ENCODE measurements at places on chromosomes 13 and 19. TPM values are rescaled to one million over a fixed set of nuclear protein-coding genes. Genes with fewer than 3 reads are reported as not detected.

GRCh38 chr13:77349365-77349764 is 22.5 kb upstream of the MYCBP2 start:
- no peak for DNase-seq

DNA sequence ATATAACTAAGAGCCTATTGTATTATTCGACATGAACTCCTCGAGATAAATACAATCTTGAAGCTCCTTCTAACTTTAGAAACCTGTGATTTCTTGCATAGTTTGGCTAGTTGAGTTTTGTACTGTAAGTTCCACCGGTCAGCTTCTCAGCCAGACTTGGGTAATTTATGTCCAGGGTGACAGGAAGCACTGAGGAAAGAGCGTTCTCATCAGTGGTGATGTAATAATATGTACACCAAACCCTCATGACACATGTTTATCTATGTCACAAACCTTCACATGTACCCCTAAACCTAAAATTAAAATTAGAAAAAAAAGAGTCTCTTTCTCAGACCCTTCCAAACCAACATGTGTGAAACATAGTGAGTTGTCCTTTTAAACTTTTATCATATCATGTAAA is 205.7 kb downstream of the KCNRG start:
- DNase-seq: peak; percentile 25

Gene MEGF8
- total RNA-seq: 14.0 TPM

Gene ZNF497
- 0.53 TPM for total RNA-seq

Gene ASF1B
- 0.53 TPM for total RNA-seq

Gene IL4I1
- 0.26 TPM for total RNA-seq

DNA sequence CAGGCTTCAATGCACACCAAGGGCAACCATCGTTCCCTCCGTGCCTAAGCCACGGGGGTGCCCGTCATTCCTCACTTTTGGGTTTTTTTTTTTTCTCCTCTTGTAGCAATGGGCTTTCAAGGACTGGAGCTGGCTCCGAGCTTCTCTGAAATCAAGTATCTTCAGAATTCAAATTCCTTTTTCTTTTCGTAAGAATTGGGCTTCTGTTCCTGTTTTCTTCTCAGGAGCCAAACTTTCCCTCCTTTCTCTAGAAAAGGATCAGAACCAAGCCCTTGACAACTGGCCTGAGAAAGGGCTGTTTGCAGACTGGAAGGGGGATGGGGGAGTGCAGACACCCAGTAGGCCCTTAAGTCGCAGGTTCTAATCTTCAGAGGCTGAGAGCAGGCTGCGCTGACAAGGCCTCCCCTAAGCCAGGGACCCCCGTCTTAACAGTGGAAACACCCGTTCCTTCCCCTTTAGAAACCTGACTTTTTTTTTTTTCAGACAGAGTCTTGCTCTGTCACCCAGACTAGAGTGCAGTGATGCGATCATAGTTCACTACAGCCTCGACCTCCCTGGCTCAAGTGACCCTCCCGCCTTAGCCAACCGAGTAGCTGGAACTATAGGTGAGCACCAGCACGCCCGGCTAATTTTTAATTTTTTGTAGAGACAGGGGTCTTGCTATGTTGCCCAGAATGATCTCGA is 51.6 kb downstream of the RFX2 start:
- no peak for DNase-seq

- peak; percentile 82 for DNase-seq
Measured at GRCh38 chr13:84481958-84482357, 599.7 kb upstream of the SLITRK1 start.

Gene ADGRE1
- not detected for total RNA-seq

DNA sequence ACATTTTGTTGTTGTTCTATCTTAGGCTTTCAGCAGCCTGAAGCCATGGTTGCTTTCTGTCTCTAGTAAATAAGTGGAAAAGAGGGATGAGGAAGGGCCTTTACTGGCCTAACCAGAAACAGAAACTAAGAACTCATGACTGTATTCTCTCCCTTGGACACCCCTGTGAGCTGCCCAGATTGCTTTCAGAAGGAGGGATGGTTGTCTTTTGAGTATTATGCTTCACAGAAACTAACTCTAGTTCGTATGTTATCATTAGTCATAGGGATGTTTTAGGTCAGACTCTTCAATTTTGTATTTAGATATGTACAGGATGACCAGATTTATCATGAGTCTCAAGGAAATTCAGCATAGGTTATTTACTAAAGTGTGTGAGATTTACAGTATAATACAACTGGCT is 17.5 kb downstream of the BORA start:
- no peak for DNase-seq

Gene ZNF724
- 1.9 TPM for total RNA-seq

GRCh38 chr19:54373781-54374631 is 9.3 kb upstream of the LAIR1 start:
- DNase-seq: no peak

GRCh38 chr13:94886191-94886590 is 173.8 kb upstream of the SOX21 start:
- no peak for DNase-seq

DNA sequence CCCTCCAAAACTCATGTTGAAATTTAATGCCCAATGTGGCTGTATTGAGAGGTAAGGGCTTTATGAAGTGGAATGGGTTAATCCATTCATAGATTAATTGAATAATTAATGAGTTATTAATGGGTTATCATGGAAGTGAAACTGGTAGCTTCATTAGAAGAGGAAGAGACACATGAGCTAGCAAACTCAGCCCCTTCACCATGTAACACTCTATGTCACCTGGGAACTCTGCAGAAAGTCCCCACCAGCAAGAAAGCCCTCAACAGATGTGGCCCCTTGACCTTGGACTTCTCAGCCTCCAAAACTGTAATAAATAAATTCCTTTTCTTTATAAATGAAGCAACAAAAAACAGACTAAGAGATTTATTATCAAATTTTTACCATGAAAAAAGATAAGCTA is 223.5 kb downstream of the KLF12 start:
- DNase-seq: no peak

GRCh38 chr19:34471906-34472700 is 9.5 kb upstream of the WTIP start:
- no peak for DNase-seq

DNA sequence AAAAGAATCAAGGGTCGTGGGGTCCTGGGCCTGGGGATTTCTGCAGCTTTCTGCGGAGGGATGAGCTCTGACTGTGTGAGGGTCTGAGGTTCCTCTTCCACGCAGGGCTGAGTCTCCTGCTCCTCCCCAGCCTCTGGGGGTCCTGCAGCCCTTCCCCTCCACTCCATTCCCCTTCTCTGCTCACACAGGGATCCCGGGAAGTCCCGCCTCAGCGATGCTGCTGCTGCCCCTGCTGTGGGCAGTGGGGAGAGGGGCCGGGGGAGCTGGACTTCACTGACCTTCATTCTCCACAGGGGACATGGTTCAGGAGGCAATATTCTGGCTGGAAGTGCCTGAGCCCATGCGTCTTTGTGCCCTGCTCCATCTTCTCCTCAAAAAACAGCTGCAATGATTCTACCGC is 26.2 kb upstream of the CD33 start:
- DNase-seq: no peak

Gene TEX29
- not detected for total RNA-seq

Gene OR4F17
- not detected for total RNA-seq

Gene ZNF569
- total RNA-seq: 2.8 TPM

DNA sequence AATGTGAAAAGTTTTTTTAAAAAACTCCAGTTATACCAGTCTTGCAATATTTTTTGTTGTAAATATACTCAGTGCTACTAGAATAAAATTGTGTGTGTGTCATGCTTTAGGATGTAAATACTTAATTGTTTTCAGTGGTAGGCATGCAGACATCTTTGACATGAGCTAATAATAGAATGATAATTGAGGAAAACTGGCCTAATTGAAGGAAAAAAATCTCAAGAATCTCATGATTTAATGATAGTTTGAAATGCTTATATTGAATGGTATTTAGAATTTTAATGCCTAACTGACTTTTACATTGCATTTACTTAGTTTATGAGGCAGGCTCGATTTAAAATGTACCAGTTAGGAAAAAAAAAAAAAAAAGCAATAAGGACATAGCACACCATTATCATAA is 3.2 kb upstream of the MAB21L1 start:
- no peak for DNase-seq

DNA sequence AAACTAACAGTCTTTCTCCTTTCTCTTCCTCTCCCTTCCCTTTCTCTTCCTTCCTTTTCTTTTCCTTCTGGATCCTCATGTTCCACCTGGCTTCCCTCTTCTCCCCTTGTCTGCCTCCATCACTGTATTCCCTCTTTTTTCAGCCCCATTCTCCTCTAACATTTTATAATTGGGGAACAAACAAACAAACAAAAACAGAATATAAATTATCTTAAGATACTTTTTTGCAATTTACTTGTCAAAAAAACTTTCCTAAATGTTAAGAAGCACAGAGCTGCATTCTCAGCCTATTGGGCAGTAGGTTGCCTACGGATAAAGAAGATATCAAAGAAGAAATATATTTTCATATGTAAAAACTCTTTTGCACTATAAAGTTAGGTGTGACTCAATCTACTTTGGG is 1382.2 kb upstream of the MIR17HG start:
- no peak for DNase-seq

- no peak for DNase-seq
Measured at GRCh38 chr19:7744199-7744786, 3.0 kb downstream of the CD209 start.

DNA sequence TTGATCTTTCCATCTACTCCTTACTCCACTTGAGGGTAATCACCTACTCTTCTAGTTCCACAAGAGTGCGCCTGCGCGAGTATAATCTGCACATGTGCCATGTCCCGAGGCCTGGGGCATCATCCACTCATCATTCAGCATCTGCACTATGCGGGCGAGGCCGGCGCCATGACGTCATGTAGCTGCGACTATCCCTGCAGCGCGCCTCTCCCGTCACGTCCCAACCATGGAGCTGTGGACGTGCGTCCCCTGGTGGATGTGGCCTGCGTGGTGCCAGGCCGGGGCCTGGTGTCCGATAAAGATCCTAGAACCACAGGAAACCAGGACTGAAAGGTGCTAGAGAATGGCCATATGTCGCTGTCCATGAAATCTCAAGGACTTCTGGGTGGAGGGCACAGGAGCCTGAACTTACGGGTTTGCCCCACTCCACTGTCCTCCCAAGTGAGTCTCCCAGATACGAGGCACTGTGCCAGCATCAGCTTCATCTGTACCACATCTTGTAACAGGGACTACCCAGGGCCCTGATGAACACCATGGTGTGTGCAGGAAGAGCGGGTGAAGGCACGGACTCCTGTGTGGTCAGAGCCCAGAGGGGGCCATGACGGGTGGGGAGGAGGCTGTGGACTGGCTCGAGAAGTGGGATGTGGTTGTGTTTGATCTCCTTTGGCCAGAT is 2.7 kb upstream of the KLK2 start:
- DNase-seq: no peak

- DNase-seq: peak; percentile 5
Measured at GRCh38 chr13:28613562-28613961, 45.4 kb upstream of the POMP start.

Gene ATP4B
- not detected for total RNA-seq

GRCh38 chr19:47490847-47491246 is 6.8 kb upstream of the KPTN start:
- no peak for DNase-seq

Gene CDC34
- 143 TPM for total RNA-seq

DNA sequence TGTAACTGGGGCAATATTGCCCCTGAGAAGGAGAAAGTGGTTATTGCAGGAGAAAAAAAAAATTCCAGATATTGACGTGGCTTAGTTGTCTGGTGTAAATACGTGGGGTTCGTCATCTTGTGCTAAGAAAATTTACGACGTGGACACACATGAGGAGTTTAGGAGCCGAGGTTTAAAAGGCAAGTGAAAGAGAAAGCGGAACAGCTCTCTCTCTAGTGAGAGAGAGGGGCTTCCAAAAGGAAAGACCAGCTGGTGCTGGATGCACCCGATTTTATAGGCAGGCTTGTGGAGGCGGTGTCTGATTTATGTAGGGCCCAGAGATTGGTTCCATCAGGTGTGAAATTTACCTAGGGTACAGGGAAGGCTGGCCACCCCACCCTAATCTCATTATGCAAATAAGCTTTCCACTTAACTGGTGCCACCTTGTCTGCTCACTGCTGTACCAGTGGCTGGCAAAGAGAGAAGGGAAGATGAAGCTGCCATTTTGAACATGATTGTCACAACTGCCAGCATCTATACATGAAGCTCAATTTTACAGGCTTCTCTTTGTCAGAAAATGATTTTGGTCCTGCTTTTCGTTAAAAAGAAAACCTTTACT is 845.1 kb downstream of the DACH1 start:
- no peak for DNase-seq

- DNase-seq: peak; percentile 14
Measured at GRCh38 chr13:41178040-41178439, 16.3 kb downstream of the KBTBD7 start.

DNA sequence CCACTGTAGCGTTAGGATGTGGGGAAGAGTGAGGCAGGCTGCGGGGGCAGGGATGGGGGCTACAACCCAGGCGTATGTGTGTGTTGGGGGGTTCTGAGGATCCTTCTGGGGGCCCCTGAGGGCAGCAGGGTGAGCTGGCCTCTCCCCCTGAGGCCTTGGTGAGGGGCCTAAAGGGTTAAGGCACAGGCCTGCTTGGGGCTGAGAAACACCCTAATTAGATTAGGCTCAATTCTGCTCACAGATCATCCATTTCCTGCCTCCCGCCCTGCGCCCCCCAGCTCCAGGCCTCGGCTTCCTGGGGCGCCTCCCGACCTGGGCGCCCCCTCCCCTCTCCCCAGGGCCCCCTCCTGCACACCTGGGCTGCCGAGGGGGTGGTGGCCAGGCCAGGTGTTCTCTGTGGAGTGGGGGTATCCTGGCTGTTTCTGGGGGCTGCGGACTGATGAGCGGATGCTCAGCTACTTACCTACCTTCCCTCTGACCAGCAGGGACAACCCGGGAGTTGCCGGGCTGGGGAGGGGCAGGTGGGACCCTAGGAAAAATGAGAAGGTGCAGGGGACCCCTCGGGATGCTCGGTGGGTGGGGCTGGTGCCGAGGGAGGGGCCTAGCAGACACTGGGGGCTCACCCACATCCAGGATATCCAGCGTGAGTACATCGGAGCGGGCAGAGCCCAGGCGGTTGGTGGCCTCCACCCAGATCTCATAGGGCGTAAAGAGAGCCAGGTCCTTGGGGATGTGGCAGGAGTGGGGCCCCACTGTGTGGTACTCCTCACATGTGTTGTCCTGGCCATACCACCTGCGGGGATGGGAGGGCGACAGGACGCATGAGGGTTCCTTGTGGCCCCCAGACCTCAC is 8.6 kb downstream of the CRLF1 start:
- DNase-seq: no peak

Measured in bronchial epithelial cell (primary cell).